ENCODE measurements at places on chromosomes 11 and 22.

DNA sequence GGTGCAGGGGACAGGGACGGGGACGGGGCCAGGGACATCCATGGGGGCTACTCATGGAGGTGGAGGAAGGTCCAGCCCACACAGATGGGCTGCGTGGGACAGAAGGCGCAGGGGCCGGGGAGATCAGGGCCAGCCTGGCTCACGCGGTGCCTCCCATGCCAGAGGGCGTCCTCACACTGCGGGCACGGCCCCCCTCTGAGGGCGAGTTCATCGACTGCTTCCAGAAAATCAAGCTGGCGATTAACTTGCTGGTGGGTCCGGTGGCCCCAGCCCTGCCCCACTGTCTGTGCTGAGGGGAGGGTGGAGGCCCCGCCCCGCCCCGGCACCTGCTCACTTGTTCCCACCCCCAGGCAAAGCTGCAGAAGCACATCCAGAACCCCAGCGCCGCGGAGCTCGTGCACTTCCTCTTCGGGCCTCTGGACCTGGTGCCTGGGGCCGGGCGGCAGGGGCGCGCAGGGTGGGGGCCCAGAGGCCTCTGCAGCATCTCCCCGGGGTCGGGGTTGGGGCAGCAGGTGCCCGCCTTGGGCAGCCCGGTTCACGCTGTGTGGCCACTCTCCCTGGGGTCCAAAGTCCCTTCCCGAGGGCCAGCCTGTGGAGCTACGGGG is 15.8 kb downstream of the EPS8L2 start:
- peak; percentile 87 for DNase-seq

DNA sequence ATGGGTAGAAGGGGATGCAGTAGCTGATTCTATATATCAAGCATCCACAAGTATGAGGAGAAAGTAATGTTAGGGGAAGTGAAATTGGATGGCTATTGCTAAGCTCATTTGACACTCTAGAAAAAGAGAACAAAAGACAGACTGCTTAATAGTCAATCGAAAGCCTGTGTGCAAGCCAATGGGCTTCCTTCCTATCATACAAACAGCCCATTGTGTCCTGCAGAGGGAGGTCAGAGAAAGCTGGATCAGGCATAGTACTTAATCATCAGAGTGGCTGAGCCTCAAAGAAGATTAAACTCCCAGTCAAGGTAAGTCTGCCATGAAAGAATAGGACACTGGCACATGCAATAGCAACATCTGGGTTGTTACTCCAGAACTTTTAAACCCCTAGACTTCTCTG is 50.9 kb upstream of the PGR start:
- no peak for DNase-seq

- peak; percentile 45 for DNase-seq
These were observed 154.9 kb upstream of the NAV2 start for GRCh38 chr11:19557720-19558140.

DNA sequence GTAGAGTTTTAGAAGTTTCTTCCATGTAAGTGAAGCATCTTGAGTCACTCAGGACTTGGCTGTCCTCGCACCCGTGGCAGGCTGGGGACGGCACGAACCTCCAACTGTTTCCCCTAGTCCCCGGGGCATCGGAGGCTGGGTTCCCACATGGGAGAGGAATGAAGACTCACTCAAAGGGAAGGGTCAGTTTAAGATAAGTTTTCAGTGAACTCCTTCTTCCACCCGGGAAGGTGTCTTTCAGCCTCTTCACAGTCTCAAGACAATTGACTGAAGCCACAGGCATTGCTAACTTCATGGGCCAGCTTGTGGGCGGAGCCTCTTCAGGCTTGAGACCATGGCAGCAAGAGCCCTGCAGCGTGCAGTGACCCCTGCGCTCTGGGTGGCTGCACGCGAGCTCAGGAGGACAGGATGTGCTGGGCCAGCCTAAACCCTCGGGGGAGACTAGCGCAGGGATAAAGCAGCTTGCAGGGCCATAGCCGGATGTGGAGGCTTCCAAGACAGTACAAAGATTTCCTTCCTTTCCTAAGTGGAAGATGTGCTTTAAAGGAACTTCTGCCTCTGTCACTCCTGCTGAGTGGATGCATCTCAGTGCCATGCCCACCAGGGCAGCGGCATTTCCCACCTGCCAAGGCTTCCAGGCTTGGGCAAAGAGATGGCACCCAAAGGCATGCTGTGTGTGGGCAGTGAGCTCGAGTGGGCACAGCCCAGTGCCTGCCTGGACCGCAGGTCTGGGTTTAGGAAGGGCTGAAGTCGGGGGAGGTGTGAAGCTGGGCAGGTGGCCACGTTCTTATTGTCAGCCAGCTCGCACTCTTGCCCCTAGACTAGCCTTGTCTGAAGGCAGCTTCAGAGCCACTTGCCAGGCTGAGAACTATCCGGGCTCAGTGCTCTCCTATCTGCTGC is 32.9 kb downstream of the PPIL2 start:
- no peak for DNase-seq

- no peak for DNase-seq
These were observed 31.7 kb upstream of the TMEM135 start for GRCh38 chr11:87006035-87006434.

- DNase-seq = no peak
These were observed 131.9 kb downstream of the WNT11 start for GRCh38 chr11:76074148-76075095.

DNA sequence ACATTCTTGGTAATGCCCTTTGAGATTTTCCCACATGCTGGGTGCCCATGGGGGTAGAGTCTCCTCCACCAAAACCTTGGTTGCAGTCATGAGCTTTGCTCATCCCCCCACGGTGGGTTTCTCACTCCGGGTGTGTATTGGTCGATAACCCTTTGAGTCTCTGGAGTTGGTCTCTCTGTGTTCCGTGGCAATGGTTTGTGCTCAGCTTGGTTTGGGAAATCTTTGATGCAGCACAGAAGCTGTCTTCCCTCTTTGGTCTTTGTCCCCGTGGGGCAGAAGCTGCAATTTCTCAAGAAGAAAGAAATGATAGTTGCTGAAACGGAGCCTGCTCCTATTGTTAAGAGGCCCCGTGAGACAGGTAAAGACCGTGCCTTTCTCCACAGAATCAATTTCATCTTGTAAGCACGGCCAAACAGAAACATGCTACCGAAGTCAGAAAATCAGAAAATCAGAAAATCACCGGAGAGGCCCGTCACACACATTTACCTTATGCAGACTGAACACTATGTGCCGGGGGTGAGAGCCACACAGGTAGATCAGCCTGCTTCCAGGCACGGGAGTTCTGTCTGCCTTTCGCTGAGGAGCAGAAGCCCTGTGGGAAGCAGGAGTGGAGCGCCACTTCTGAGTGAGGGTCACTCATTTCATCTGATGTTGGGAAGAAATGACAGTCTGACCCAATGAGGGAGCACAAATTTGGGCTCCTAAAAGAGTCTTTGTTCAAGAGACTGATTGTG is 186.1 kb downstream of the TBC1D22A start:
- no peak for DNase-seq

DNA sequence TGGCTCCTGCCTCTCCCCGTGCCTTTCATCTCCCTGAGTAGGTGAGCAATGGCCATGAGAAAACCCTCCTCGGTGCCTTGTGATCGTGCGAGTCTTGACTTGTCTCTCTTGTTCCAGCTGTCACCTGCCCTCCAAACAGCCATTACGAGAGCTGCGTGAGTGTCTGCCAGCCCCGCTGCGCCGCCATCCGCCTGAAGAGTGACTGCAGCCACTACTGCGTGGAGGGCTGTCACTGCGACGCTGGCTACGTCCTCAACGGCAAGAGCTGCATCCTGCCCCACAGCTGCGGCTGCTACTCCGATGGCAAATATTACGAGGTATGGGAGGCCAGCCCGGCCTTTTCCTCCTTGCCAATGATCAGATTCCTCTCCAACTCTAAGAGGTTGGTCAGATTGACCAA is 51.7 kb downstream of the TECTA start:
- no peak for DNase-seq

- DNase-seq = no peak
These were observed 38.0 kb downstream of the MPPED1 start for GRCh38 chr22:43449831-43450225.

- no peak for DNase-seq
These were observed 18.0 kb downstream of the LSP1 start for GRCh38 chr11:1870721-1871466.

GRCh38 chr11:123448823-123449222 is 18.8 kb downstream of the GRAMD1B start:
- DNase-seq = no peak

- no peak for DNase-seq
These were observed 5.8 kb downstream of the IGF2 start for GRCh38 chr11:2133241-2134021.

DNA sequence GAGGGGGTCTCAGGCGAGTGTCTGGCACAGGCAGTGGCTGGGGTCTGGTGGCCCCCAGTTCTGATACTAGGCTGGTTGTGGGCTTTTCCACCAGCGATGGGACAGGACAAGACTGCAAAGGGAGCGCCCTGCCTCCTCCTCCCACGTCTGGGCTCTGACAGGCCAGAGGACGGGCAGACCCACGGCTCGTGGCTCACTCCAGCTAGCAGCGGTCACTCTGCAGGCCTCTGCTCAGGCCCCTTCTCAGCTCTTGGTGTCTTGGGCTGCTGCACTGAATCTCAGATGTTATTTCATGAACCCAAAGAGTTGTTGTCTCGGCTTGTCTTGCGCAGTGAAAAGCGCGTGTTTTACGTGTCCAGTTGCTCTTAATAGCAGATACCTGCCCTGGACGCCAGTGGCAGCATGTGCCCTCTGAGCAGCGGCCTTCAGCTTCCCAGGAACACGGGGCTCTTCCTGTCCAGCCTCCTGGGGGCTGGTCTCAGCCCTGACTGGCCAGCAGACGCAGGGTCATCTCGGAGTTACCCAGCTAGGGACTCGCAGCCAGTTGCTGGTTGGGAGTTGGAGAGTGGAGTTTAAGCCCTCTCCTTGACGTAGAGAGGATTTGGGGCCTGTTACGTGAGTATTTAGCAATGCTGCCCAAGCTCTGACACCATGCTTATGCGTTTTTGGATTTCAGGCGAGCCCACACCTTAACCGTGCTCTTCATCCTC is 9.6 kb downstream of the PTDSS2 start:
- DNase-seq = no peak

GRCh38 chr11:28284196-28284595 is 176.0 kb downstream of the METTL15 start:
- DNase-seq = no peak

DNA sequence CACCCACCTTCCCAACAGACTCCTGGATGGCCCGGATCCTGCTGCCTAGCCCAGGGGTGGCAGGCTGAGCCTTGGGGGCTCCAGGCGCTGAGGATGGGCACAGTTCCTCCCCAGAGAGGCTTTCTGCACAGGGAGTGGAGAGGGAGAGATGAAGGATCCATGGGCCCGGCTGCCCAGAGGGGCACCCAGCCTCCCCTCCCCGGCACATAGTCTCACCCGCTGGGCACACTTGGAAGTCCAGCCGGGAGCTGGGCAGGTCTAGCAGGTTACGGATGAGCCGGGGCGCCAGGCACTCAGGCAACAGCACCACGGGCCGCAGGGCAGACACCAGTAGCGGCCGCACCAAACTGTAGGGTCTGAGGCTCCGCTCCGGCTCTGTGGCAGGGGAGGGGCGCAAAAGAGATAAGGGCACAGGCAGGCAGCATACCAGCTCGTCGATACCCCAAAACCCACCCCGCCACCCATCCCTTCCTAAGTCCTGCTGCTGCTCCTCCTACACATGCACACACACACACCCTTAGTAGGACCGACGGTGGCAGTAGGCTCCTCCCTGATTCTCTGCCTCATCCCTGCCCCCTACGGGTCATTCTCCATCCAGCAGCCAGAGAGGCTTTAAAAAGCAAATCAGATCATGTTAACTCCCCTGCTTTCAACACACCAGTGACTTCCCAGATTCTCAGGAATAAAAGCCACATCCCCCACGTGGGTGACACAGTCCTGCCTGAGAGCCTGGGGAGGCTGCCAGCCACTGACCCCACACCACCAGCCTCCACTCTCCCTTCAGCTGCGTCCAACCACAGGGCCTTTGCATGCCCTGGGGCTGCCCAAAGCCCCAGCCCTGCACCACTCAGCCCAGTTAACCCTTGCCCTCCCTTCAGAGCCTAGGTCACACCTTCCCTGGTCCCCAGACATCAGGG is 6.5 kb upstream of the MFNG start:
- peak; percentile 68 for DNase-seq

Data from germinal center (tissue), 1 donor.